Uterus (tissue), 4 donors: ENCODE measurements at places on chromosomes 1 and 21. TPM values are rescaled to one million over a fixed set of nuclear protein-coding genes. Genes with fewer than 3 reads are reported as not detected.

- H3K27me3 ChIP-seq, result no peaks in the 10 kb centered on the region
- H3K36me3 ChIP-seq, result no peaks in the 10 kb centered on the region
- H3K4me3 ChIP-seq, result no peak overlapping the region
- H3K27ac ChIP-seq, result no peak overlapping the region
- DNase-seq, result no peak
Observed at GRCh38 chr1:21229246-21230000, 52.7 kb upstream of the EIF4G3 start.

DNA sequence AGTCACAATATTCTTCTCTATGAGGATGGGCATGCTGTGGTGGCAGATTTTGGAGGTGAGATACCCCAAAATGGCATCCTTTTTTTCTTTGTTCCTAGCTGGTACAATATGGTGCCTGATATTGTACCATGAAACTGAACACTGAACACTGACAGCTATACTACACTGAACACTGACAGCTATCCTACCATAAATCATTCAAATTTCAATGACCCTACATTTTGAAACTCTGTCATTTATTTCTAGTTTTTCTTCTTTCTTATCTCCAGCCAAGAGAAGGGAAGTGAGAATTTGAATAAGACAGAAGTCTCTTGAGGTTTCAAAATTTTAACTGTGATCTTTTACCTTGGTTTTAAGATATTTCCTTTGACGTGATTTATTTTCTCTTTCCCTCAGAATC, 76.3 kb downstream of the LRRC53 start:
- H3K4me3 ChIP-seq, result no peak overlapping the region
- no peaks in the 10 kb centered on the region for H3K36me3 ChIP-seq
- H3K4me1 ChIP-seq, result no peaks in the 10 kb centered on the region

- no peaks in the 10 kb centered on the region for H3K4me1 ChIP-seq
- no peak overlapping the region for H3K27ac ChIP-seq
- no peaks in the 10 kb centered on the region for H3K36me3 ChIP-seq
Observed at GRCh38 chr1:101205457-101205856, 31.4 kb upstream of the S1PR1 start.

DNA sequence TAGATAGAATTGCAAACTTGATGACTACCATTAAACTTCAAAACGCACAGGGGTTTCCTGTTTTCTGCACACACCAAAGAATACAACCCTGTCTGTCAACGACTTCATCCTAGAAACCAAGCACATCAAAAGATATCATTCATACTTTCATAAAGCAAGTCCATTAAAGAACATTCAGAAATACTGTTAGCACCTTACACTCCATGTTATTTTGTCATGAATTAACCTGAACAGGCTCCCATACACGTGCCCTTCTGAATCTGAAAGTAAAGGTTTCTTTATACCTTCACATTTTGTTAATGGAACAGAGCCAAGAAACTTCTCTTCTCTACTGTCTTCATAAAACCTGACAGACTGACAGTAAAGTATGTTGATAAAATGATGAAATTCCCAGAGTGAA, 46.1 kb downstream of the PUM1 start:
- peaks cover 5% of the 10 kb centered on the region for H3K4me1 ChIP-seq
- DNase-seq, result no peak
- H3K36me3 ChIP-seq, result no peaks in the 10 kb centered on the region
- H3K27me3 ChIP-seq, result no peaks in the 10 kb centered on the region
- H3K4me3 ChIP-seq, result no peak overlapping the region
- H3K27ac ChIP-seq, result no peak overlapping the region

NIBAN1 gene
- 46.4 TPM for total RNA-seq

- no peak overlapping the region for H3K27ac ChIP-seq
- no peaks in the 10 kb centered on the region for H3K4me1 ChIP-seq
- DNase-seq, result no peak
- H3K27me3 ChIP-seq, result no peaks in the 10 kb centered on the region
- H3K4me3 ChIP-seq, result no peak overlapping the region
- H3K36me3 ChIP-seq, result no peaks in the 10 kb centered on the region
Observed at GRCh38 chr1:63463248-63463647, 59.8 kb downstream of the ITGB3BP start.

GRCh38 chr1:238552271-238552670, 661.5 kb upstream of the ZP4 start:
- H3K4me3 ChIP-seq, result no peak overlapping the region
- no peaks in the 10 kb centered on the region for H3K36me3 ChIP-seq
- H3K4me1 ChIP-seq, result no peaks in the 10 kb centered on the region
- H3K27ac ChIP-seq, result no peak overlapping the region
- DNase-seq, result no peak

ST6GALNAC3 gene
- 6.7 TPM for total RNA-seq

UMODL1 gene
- not detected for total RNA-seq

- peaks cover 57% of the 10 kb centered on the region for H3K4me1 ChIP-seq
- H3K27me3 ChIP-seq, result no peaks in the 10 kb centered on the region
- DNase-seq, result peak; percentile 87
Observed at GRCh38 chr1:27598902-27599528, 4.9 kb downstream of the AHDC1 start.

- DNase-seq, result no peak
- no peaks in the 10 kb centered on the region for H3K36me3 ChIP-seq
- no peaks in the 10 kb centered on the region for H3K27me3 ChIP-seq
- no peaks in the 10 kb centered on the region for H3K4me1 ChIP-seq
- no peak overlapping the region for H3K4me3 ChIP-seq
Observed at GRCh38 chr21:44524414-44525371, 15.3 kb downstream of the KRTAP10-1 start.

C1orf94 gene
- not detected for total RNA-seq

DNA sequence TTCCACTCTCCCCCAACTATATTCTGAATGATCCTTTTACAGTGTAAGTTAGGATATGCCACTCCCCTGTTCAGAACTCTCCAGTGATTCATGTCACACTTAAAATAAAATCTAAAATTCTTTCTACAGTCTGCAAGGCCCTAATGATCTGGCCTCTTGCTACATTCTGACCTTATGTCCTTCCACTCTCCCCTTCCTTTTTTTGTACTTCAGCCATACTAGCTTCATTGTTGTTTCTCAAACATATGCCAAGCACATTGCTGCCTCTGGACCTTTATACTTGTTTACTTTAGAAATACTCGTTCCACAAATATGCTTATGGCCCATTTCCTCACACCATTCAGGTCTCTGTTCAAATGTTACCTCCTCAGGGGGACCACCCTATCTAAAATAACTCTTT, 14.8 kb upstream of the PSMA5 start:
- no peaks in the 10 kb centered on the region for H3K4me1 ChIP-seq
- H3K27me3 ChIP-seq, result no peaks in the 10 kb centered on the region
- no peak overlapping the region for H3K27ac ChIP-seq
- no peak overlapping the region for H3K4me3 ChIP-seq

- H3K4me1 ChIP-seq, result no peaks in the 10 kb centered on the region
- H3K27me3 ChIP-seq, result no peaks in the 10 kb centered on the region
- DNase-seq, result no peak
- H3K4me3 ChIP-seq, result no peak overlapping the region
- H3K27ac ChIP-seq, result no peak overlapping the region
Observed at GRCh38 chr1:36166938-36167905, 11.3 kb downstream of the MAP7D1 start.
